ENCODE measurements at places on chromosomes 11 and 22.

GRCh38 chr22:37943136-37943824 is 10.1 kb downstream of the C22orf23 start:
- no peak for DNase-seq

DNA sequence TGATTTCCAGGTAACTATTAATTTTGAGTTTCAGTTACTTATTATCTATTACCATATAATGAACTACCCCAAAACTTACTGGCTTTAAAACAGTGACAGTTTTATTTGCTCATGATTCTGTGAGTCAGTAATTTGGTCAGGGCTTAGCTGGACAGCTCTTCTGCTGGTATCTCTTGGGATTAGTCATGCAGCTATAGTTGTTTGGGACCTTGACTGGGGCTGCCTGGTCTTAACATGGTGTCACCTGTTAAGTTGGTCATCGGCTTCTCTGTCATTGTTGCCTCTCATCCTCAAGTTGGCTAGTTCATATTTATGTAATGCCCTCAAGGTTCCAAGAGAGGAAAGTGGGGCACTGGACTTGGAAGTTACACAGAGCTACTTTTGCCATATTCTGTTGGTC is 177.5 kb downstream of the TMEM135 start:
- DNase-seq: no peak

GRCh38 chr22:28183078-28183860 is 264.2 kb upstream of the PITPNB start:
- no peak for DNase-seq

DNA sequence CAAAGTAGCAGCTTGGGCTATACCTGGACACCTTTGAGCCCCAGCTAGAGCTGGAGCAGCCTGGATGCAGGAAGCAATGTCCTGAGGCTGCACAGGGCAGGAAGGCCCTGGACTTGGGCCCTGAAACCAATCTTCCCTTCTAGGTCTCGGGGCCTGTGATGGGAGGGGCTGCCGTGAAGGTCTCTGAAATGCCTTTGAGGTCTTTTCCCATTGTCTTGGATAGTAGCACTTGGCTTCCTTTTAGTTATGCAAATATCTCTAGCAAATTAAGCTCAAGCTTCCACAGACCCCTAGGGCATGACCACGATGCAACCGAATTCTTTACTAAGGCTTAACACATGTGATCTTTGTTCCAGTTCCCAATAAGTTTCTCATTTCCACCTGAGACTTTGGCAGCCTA is 40.0 kb downstream of the LINC01488 start:
- no peak for DNase-seq

Data from CD4-positive, alpha-beta T cell treated with Interleukin-6 for 4 hours (primary cell).